ENCODE measurements at places on chromosomes 2 and 18. TPM values are rescaled to one million over a fixed set of nuclear protein-coding genes. Genes with fewer than 3 reads are reported as not detected.
A peak's percentile ranks its signal among the peaks of the same experiment; 100 is the strongest.

GRCh38 chr18:48167897-48168253 is 237.4 kb upstream of the SMAD2 start:
- no peak for DNase-seq

GRCh38 chr2:55163274-55163721 is 68.8 kb downstream of the CLHC1 start:
- DNase-seq: peak; percentile 64

DNPEP gene
- 67.7 TPM for total RNA-seq

LONRF2 gene
- not detected for total RNA-seq

CXCR1 gene
- not detected for total RNA-seq
